B cell (primary cell): ENCODE measurements at places on chromosomes 12 and 14.
A peak's percentile ranks its signal among the peaks of the same experiment; 100 is the strongest.

DNA sequence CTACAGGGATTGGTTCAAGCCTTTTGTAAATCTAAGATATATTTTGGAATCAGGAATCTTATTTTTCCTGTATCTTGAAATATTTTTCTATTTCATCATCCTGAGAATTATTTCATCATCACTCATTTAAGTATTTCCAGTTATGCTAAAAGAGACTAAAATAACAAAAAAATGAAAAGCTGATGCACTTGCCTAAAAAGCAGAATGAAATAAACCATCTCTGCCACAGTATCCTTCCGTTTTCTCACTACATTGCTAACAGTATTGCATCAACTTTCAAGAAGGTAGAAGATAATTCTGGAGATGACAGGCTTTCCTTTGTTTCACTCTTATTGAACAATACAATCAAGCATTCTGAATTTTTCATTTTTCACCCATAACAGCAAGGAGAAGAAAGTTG, 31.1 kb upstream of the EIF5 start:
- H3K27ac ChIP-seq: no peak overlapping the region
- H3K4me3 ChIP-seq: no peak overlapping the region
- H3K36me3 ChIP-seq: no peaks in the 10 kb centered on the region
- no peaks in the 10 kb centered on the region for H3K4me1 ChIP-seq
- H3K27me3 ChIP-seq: no peaks in the 10 kb centered on the region

DNA sequence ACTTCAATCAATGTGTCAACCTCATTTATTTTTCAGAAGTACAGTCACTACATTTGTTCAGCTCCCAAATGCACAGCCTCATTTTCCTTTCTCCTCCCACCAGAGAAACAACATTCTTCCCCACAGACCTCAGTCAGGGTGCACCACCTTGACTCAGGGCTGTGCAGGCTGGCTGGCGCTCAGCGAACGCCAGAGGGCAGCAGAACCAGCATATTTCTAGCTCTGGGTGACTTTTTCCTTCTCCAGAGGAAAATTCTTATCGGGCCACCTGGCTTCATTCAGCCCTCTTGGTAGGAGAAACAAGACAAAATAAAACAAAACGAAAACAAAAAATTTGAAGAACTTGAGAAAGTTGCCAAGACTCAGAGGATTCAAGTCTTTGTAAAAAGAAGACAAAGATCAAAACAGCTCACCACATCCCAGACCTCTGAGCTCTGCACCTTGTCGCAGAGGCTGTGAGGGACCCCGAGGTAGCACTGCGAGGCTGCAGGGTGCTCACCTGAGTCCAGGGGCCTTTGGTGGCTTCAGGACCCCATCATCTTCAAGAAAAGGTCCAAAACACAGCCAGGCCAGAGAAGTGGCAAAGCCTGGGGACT, 33.7 kb downstream of the PAH start:
- no peak overlapping the region for H3K4me3 ChIP-seq
- peaks cover 6% of the 10 kb centered on the region for H3K27me3 ChIP-seq
- H3K36me3 ChIP-seq: no peaks in the 10 kb centered on the region
- H3K4me1 ChIP-seq: no peaks in the 10 kb centered on the region

DNA sequence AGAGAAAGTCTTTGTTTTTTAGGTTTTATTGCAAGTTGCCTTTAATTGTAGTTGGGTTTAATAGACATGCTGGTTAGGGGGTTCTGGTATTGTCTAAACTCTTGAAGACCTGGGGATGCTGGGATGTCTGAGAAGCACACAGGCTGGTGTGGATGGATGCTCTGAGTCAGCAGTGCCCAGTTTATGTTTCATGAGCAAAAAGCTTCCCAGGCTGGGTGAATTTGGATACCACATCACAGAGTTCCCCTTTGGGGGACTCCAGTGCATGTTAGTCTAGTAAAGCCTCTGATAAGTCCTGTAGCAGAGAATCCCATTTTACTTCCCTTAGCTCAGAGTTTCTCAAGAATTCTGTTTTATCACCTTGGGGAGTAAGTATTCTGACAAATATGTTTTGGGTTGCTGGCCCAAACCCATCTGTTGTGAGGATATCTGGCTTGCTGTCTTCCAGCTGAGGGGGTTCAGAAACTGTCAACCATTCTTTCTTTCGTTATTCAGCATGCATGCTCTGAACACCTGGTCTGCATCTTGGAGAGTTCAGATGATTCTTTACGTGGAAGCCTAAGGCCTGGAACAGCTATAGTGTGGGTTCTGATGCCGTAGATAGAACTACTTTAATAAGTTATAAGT, 509.1 kb downstream of the VRK1 start:
- no peak overlapping the region for H3K4me3 ChIP-seq
- H3K27me3 ChIP-seq: no peaks in the 10 kb centered on the region
- H3K4me1 ChIP-seq: no peaks in the 10 kb centered on the region
- H3K36me3 ChIP-seq: no peaks in the 10 kb centered on the region

DNA sequence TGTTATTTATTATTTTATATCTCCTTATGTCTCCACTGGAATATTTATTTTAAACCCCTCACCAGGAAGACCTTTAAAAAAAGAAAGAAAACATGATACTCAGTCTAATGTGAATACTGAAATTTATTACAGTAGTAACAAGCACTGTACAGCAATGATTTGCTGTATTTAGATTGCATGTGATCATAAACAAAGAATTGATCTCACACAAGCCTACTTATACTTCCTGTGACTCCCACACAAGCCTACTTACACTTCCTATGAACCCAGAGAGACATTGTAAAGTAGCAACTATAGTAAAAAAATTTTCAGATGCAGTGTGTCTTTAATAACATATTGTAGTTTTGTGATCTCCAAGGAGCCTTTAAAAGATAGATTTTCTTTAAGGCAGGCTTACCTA, 142.7 kb upstream of the SYT1 start:
- no peak for DNase-seq
- no peak overlapping the region for H3K4me3 ChIP-seq
- H3K27ac ChIP-seq: no peak overlapping the region
- no peaks in the 10 kb centered on the region for H3K36me3 ChIP-seq
- H3K4me1 ChIP-seq: no peaks in the 10 kb centered on the region

DNA sequence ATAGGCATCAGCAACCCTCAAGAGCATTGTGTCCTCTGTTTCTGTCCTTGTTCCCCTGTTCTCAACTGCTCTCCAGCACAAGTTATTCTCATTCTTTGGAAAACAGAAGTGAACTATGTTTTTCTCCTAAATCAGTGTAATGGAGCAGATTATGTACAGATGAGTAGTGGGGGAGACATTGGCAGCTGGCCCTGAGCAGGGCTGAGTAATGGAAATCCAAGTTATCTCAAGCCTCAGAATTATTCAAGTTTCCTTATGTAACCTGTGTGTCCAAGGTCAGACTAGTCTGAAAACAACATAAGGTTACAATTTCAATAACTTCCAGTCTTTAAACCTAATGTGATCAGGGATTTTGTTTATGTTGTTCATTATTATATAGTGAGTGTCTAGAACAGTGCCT, 116.1 kb upstream of the FUT8 start:
- peaks cover 5% of the 10 kb centered on the region for H3K36me3 ChIP-seq
- H3K4me3 ChIP-seq: no peak overlapping the region
- H3K27ac ChIP-seq: peak overlapping the region; percentile 7
- no peaks in the 10 kb centered on the region for H3K27me3 ChIP-seq
- no peak for DNase-seq

GRCh38 chr14:50978529-50978871, 34.2 kb upstream of the PYGL start:
- no peaks in the 10 kb centered on the region for H3K27me3 ChIP-seq
- H3K4me1 ChIP-seq: peaks cover 14% of the 10 kb centered on the region
- no peak overlapping the region for H3K4me3 ChIP-seq
- no peaks in the 10 kb centered on the region for H3K36me3 ChIP-seq
- no peak overlapping the region for H3K27ac ChIP-seq

GRCh38 chr14:76348898-76349297, 27.0 kb upstream of the ESRRB start:
- H3K27me3 ChIP-seq: no peaks in the 10 kb centered on the region
- H3K27ac ChIP-seq: no peak overlapping the region
- no peak for DNase-seq
- no peaks in the 10 kb centered on the region for H3K36me3 ChIP-seq
- H3K4me1 ChIP-seq: peaks cover 3% of the 10 kb centered on the region

- peaks cover 5% of the 10 kb centered on the region for H3K4me1 ChIP-seq
- no peaks in the 10 kb centered on the region for H3K36me3 ChIP-seq
- H3K4me3 ChIP-seq: no peak overlapping the region
Measured at GRCh38 chr12:15526033-15526432, 203.7 kb downstream of the PTPRO start.

DNA sequence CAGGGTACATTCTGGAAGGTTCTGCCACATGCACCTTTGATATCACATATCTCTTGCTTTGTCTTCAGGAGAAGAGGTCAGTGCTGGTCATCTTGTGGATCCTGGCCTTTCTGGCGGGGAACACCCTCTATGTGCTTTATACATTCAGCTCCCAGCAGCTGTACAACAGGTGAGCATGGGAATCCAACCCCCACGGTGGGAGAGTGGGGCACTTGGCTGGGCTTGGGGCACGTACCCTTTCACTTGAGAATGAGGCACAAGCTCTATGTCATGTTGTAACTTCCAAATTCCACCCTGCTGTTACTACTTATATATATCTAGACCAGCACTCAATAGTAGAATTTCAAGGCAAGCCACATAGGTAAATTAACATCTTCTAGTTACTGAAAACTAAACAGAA, 28.6 kb downstream of the RNFT2 start:
- H3K4me3 ChIP-seq: no peak overlapping the region
- no peak overlapping the region for H3K27ac ChIP-seq
- no peaks in the 10 kb centered on the region for H3K36me3 ChIP-seq
- H3K27me3 ChIP-seq: no peaks in the 10 kb centered on the region
- H3K4me1 ChIP-seq: no peaks in the 10 kb centered on the region

GRCh38 chr12:131732-132495, 65.3 kb downstream of the IQSEC3 start:
- no peak for DNase-seq
- no peaks in the 10 kb centered on the region for H3K27me3 ChIP-seq
- H3K27ac ChIP-seq: no peak overlapping the region
- no peaks in the 10 kb centered on the region for H3K36me3 ChIP-seq

GRCh38 chr12:47075192-47076084, 4.0 kb upstream of the PCED1B start:
- H3K4me1 ChIP-seq: peaks cover 10% of the 10 kb centered on the region
- H3K36me3 ChIP-seq: no peaks in the 10 kb centered on the region
- DNase-seq: no peak

DNA sequence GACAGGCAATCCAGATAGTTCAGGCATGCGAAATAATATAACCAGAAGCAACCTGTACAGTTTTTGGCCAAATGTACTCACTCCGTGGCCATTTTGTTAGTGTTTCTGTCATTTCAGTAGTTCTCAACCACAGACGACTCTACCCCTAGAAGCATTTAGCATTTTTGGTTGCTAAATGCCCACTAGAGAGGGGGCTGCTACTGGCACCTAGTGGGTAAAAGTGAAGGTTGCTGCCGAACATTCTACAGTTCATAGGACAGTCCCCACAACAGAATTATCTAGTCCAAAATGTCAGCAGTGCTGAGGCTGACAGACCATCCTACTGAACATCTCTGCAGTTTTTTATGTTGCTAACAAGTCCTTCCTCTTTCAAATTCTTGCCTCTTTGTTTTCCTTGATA, 107.4 kb downstream of the TSHR start:
- peaks cover 10% of the 10 kb centered on the region for H3K27me3 ChIP-seq
- H3K4me1 ChIP-seq: no peaks in the 10 kb centered on the region
- no peak overlapping the region for H3K27ac ChIP-seq
- no peaks in the 10 kb centered on the region for H3K36me3 ChIP-seq
- H3K4me3 ChIP-seq: no peak overlapping the region

- H3K27me3 ChIP-seq: no peaks in the 10 kb centered on the region
- no peaks in the 10 kb centered on the region for H3K4me1 ChIP-seq
- no peak overlapping the region for H3K27ac ChIP-seq
- no peaks in the 10 kb centered on the region for H3K36me3 ChIP-seq
- H3K4me3 ChIP-seq: no peak overlapping the region
Measured at GRCh38 chr14:42057111-42057510, 450.4 kb downstream of the LRFN5 start.

GRCh38 chr14:74109369-74109768, 24.6 kb downstream of the LIN52 start:
- no peak for DNase-seq
- H3K36me3 ChIP-seq: peaks cover 14% of the 10 kb centered on the region
- H3K4me3 ChIP-seq: no peak overlapping the region
- no peaks in the 10 kb centered on the region for H3K4me1 ChIP-seq

GRCh38 chr14:91501348-91501747, 8.8 kb downstream of the PPP4R3A start:
- H3K27me3 ChIP-seq: no peaks in the 10 kb centered on the region
- H3K27ac ChIP-seq: peak overlapping the region; percentile 58
- peaks cover 72% of the 10 kb centered on the region for H3K4me1 ChIP-seq
- H3K36me3 ChIP-seq: peaks cover under 1% of the 10 kb centered on the region

GRCh38 chr12:5688226-5688625, 256.3 kb downstream of the NTF3 start:
- no peak overlapping the region for H3K4me3 ChIP-seq
- H3K36me3 ChIP-seq: no peaks in the 10 kb centered on the region
- no peak for DNase-seq
- H3K27me3 ChIP-seq: no peaks in the 10 kb centered on the region

- H3K27ac ChIP-seq: no peak overlapping the region
- H3K27me3 ChIP-seq: no peaks in the 10 kb centered on the region
- DNase-seq: no peak
Measured at GRCh38 chr12:124564232-124564958, 3.0 kb downstream of the NCOR2 start.

- no peak for DNase-seq
- no peaks in the 10 kb centered on the region for H3K36me3 ChIP-seq
- no peaks in the 10 kb centered on the region for H3K27me3 ChIP-seq
- H3K4me3 ChIP-seq: no peak overlapping the region
Measured at GRCh38 chr12:40643506-40643905, 48.7 kb upstream of the CNTN1 start.

DNA sequence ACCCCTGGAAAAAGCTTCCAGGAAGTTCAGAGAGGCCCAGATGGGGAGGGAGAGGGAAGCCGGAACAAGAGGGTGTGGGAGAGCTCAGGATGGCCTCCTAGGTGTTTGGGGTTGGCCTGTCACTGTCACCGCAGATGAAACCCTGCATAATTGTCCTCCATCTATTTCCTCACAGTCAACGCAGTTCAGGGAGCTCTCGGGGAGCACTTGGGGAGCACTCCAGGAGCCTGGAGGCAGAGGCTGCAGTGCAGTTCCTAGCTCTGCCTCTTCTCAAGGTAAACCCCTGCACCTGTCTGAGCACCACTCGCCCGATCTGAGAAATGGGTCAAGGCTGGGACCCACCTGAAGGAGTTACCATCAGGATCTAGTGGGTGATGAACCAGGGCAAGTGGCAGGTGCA, 194.6 kb upstream of the LHX5 start:
- no peaks in the 10 kb centered on the region for H3K36me3 ChIP-seq
- no peaks in the 10 kb centered on the region for H3K4me1 ChIP-seq
- no peak for DNase-seq
- no peak overlapping the region for H3K27ac ChIP-seq
- H3K27me3 ChIP-seq: no peaks in the 10 kb centered on the region
